Activated CD4-positive, alpha-beta memory T cell treated with anti-CD3 and anti-CD28 coated beads for 36 hours (primary cell): ENCODE measurements at places on chromosomes 7 and 10. TPM values are rescaled to one million over a fixed set of nuclear protein-coding genes. Genes with fewer than 3 reads are reported as not detected.

DNA sequence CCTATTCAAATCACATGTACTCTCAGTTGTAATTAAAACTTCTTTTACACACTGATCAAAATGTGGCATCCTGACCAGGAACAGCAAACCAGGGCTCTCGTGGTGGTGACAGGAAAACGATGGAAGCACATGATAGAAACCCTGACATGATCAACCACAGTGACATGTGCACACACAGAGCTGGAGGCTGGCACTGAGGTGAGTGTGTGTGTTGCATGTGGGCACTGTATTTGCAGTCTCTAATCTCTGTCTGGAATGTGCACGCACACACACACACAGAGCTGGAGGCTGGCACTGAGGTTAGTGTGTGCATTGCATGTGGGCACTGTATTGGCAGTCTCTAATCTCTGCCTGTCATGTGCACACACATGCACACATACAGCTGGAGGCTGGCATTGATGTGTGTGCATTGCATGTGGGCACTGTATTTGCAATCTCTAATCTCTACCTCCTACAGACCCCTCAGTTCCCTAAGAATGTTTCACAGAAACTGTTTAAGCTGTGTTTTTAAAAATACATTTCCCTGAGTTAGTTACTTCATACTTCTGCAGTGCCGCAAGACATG, 406.9 kb downstream of the SFMBT2 start:
- DNase-seq: no peak
- H3K27ac ChIP-seq: no peak overlapping the region
- H3K4me3 ChIP-seq: no peak overlapping the region
- no peaks in the 10 kb centered on the region for H3K4me1 ChIP-seq
- no peaks in the 10 kb centered on the region for H3K27me3 ChIP-seq

- H3K36me3 ChIP-seq: peaks cover 19% of the 10 kb centered on the region
- H3K27me3 ChIP-seq: no peaks in the 10 kb centered on the region
- H3K4me3 ChIP-seq: no peak overlapping the region
- no peak for DNase-seq
Observed at GRCh38 chr7:140053812-140054539, 8.8 kb downstream of the PARP12 start.

DNA sequence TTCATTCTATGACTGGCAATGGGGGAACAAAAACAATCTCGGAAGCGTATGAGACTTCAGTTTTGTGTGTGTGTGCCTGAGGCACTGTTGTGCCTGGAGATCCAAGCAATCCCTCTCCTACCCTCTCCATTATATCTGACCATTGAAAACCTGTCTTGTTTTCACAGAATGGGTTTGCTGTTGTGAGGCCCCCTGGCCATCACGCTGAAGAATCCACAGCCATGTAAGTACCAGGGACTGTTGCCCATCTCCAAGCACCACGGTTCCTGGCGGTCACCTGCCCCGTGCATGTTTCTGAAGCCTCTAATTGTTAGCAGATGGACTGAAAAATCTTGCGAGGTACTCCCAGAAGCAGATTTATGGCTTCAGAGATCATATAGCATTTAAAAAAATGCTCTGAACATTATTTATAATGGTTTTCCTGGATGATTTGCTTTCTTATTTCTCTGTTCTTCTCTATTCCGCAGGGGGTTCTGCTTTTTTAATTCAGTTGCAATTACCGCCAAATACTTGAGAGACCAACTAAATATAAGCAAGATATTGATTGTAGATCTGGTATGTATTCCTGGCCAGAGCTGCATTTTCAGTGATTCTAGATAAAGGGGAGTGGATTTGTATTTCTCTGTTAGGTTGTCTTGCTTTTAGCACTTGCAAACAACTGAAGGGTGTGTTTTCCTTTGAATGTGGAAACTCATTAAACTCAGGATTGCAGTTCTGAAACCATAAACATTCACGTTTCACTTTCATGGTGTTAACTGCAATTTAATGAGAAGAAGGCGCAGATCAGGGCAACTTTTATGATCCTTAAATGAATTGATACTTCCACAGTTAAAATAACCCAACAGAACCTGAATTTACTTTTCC, 288.2 kb downstream of the TWIST1 start:
- no peaks in the 10 kb centered on the region for H3K27me3 ChIP-seq
- no peaks in the 10 kb centered on the region for H3K36me3 ChIP-seq
- H3K4me1 ChIP-seq: no peaks in the 10 kb centered on the region
- no peak overlapping the region for H3K4me3 ChIP-seq
- H3K27ac ChIP-seq: no peak overlapping the region
- no peak for DNase-seq

Gene PARD3
- total RNA-seq: 1.2 TPM

DNA sequence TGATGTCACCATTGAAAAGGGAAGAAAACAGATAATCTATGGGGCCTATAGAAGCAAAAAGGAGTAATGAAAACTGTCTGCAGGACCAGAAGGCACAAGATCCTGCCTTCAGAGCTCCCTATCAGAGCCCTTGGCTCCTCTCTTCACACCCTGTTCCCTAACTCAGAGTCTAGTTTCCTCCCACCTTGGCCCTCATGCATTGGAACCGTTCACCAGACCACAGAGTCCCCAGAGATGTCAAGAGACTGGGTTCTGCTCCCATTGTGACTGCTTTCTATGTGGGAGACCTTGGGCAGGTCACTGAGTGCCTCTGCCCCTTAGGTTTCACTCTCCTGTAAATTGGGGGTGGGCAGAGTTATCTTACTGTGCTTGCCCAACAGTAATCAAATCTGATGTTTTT, 80.1 kb upstream of the RPA3 start:
- no peak overlapping the region for H3K4me3 ChIP-seq
- peaks cover 24% of the 10 kb centered on the region for H3K36me3 ChIP-seq
- no peaks in the 10 kb centered on the region for H3K27me3 ChIP-seq
- DNase-seq: no peak

GRCh38 chr10:74293686-74294371, 142.8 kb downstream of the ADK start:
- no peak for DNase-seq
- H3K27me3 ChIP-seq: no peaks in the 10 kb centered on the region
- H3K4me1 ChIP-seq: peaks cover 8% of the 10 kb centered on the region
- peaks cover 4% of the 10 kb centered on the region for H3K36me3 ChIP-seq
- no peak overlapping the region for H3K4me3 ChIP-seq

GRCh38 chr10:86968271-86968993, at the start of gene ADIRF:
Gene ADIRF (plus strand): TSS chr10:86968482. CDS start chr10:86968545, 63 bp downstream.
- H3K4me1 ChIP-seq: peaks cover 31% of the 10 kb centered on the region
- H3K27ac ChIP-seq: no peak within 1 kb of the TSS
- H3K36me3 ChIP-seq: no peaks in the 10 kb centered on the region
- no peak for DNase-seq
- no peak within 1 kb of the TSS for H3K4me3 ChIP-seq

Gene FBH1
- total RNA-seq: 63.4 TPM

DNA sequence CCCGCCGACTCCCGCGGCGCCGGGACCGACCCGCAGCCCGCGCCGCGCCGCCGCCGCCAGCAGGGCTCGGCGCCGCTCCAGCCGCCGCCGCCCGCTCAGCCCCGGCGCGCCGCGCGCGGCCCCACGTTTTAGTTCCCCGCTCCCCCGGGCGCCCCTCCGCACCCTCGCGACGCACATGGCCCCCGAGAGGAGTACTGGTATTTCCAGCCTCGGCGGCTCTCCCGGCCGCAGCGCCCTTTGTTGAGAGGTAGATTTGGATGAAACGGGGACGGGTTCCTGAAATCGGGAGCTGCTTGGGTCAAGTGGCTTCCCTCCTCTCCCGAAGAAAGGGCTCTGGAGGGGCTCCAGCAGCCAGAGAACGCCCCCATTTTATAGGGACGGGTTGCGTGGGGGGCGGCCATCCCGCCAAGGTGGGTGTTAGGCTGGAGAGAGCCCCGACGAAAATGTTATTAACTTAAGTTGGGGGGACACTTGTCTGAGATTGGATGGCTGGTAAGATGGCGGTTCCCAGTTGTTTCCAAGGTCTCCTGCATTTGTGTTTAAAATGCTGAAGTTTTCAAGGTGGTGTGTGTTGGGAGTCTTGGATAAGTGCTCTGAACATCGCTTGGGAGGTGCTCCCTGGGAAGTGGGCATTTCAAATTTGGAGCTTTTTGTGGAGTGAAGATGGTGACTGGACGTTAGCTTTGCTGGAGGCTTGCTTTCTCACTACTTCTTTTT, 1.2 kb downstream of the BMI1 start:
- H3K27me3 ChIP-seq: peaks cover 22% of the 10 kb centered on the region
- peak; percentile 23 for DNase-seq
- H3K36me3 ChIP-seq: peaks cover 22% of the 10 kb centered on the region

DNA sequence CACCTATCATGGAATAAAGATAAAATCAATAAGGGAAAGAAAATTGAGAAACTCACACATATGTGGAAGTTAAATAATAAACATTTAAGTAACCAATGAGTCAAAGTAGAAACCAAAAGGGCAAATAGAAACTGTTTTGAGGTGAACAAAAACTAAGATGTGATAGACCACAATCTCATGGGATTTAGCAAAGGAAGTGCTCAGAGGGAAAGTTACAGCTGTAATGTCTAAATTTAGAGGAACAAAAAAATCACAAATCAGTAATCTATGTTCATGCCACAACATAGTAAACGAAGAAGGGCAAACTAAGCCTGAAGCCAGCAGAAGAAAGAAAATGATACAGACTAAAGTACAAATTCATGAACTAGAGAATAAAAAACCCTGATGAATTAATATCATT, 16.3 kb downstream of the CYP3A4 start:
- H3K27me3 ChIP-seq: peaks cover 31% of the 10 kb centered on the region
- H3K4me3 ChIP-seq: no peak overlapping the region
- H3K27ac ChIP-seq: no peak overlapping the region
- no peak for DNase-seq
- no peaks in the 10 kb centered on the region for H3K36me3 ChIP-seq

DNA sequence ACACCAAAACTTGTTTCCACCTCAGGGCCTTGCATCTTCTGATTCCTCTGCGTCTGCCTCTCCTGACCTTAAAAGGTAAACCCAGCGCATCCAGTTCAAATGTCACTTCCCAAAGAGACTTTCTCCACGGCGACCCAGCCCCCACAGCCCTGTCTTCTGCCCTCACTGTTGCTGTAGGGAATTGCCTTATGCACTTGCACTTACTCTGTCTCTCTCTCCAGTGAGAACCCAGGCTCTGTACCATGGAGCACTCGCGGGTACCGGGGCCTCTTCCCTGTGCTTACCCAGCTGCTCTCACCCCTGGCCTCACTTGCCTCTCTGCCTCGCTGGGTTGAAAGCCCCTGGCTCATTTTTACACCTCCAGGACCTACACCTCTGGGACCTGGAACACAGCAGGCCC, 48.4 kb downstream of the AOC1 start:
- H3K36me3 ChIP-seq: no peaks in the 10 kb centered on the region
- no peak for DNase-seq
- no peak overlapping the region for H3K27ac ChIP-seq
- H3K4me3 ChIP-seq: no peak overlapping the region

DNA sequence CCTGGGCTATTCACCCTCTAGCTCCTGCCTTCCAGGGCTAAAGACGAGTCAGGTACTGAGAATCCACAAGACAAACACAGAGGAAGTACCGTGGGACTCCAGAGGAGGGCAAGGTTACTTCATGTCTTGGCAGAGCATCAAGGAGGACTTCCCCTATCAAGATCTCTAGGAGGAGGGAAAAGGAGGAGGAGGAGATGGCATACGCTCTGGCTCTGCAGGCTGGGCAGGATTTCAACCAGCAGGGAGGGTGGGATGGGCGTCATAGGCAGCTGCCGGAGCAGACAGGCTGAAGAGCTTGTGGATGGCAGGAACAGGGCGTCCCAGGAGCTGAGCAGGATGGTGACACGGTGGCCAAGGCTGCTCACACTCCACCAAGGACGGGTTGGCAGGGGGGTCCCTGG, 21.3 kb downstream of the MDH2 start:
- peaks cover 31% of the 10 kb centered on the region for H3K36me3 ChIP-seq
- no peak overlapping the region for H3K4me3 ChIP-seq
- H3K4me1 ChIP-seq: peaks cover 12% of the 10 kb centered on the region
- no peak for DNase-seq

GRCh38 chr7:70681469-70682350, 450.2 kb upstream of the GALNT17 start:
- DNase-seq: peak; percentile 53
- H3K27me3 ChIP-seq: peaks cover 8% of the 10 kb centered on the region
- H3K4me3 ChIP-seq: peak overlapping the region; percentile 41
- no peak overlapping the region for H3K27ac ChIP-seq
- H3K36me3 ChIP-seq: no peaks in the 10 kb centered on the region

Gene RPA3
- total RNA-seq: 220 TPM

Gene HOXA6
- total RNA-seq: not detected

DNA sequence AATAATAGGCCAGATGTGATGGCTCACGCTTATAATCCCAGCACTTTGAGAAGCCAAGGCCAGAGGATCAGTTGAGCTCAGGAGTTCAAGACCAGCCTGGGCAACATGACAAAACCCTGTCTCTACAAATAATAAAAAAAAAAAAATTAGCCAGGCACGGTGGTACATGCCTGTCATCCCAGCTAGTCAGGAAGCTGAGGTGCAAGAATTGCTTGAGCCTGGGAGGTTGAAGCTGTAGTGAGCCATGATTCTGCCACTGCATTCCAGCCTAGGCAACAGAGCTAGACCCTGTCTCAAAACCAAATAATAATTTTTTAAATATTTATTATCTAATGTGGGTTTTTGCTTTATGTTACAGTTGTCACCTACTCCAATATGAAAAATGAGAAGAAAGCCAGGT, 178.9 kb downstream of the ADK start:
- no peaks in the 10 kb centered on the region for H3K4me1 ChIP-seq
- no peak overlapping the region for H3K27ac ChIP-seq
- no peak overlapping the region for H3K4me3 ChIP-seq
- H3K36me3 ChIP-seq: peaks cover 12% of the 10 kb centered on the region

Gene SLC26A3
- total RNA-seq: not detected
